ENCODE measurements at places on chromosomes 6 and 20.

- no peak for DNase-seq
These were observed 32.2 kb upstream of the LAMP5 start for GRCh38 chr20:9482180-9482579.

DNA sequence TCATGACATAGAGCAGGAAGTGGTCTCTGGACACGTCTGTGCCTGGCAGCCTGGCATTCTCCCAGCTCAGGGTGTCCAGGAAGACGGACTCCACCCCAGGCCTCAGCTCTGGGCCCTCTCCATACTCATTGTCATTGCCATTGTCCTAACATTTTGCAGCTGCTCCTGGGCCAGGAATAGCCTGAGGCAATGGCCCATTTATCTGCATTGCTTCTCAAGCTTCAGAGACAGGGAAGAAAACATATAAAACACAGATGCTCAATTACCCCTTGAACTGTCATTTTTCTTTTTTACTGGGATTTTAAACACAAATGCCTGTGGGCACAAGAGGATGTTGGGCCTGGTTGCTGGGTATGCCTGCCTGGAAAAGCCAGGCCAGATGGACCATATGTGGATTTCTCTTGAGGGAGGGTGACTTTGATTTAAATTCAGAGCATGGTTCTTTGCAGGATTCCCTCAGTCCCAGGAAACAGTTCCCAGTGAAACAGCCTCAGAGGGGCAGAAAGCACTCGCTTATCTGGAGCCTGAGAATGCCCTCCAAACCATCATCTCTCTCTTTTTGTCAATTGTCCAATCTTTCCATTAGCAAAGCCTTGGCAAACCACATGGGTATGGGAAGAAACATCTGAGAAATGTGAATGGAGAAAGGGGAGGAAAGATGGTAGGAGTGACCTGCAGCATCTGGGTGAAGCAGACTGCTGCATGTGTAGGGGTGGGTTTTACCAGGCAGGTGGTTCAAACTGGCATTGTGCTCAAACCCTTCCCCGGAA, 17.9 kb downstream of the LAMP5 start:
- no peak for DNase-seq

DNA sequence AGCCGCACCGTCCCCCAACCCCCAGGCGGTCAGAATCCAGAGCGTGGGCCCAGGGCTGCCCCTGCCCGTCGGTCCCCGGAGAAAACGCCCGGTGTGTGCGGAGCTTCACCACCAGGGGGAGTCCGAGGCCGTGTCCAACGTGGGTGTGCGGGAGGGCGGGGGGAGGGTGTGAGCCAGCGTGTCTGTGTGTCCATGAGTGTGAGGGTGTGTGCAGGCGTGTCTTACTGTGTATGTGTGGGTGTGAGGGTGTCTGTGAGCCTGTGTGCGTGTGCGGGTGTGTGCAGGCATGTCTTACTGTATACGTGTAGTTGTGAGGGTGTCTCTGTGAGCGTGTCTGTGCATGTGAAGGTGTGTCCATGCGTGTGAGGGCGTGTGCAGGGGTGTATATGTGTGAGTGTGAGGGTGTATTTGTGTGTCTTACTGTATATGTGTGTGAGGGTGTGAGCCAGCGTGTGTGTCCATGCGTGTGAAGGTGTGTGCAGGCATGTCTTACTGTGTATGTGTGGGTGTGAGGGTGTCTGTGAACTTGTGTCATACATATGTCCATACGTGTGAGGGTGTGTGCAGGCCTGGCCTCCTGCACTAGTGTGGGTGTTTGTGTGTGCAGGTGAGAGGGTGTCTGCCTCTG, 24.6 kb upstream of the GATA5 start:
- DNase-seq = peak; percentile 66

GRCh38 chr6:132933090-132933489, 118.7 kb downstream of the RPS12 start:
- DNase-seq = no peak

GRCh38 chr6:118872318-118872717, 21.6 kb upstream of the ASF1A start:
- no peak for DNase-seq

DNA sequence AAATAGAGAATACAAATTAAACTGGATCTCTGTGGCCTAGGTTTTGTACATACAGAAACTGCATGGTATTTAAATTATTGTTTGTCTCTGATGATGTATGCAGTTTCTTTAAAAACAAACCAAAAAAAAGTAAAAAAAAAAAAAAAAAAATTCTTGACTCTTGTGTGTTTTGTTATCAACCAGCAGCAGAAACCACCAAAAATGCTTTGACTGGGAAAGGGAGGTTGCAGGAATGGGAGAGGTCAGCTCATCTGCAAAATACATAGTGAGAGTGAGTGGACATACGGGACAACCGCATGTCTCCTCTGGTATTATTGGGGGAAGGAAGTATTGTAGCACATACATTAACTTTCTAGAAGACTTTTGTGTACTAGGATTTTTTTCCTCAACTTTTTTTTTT, 38.0 kb downstream of the TBC1D7 start:
- DNase-seq = no peak

GRCh38 chr6:94636780-94637385, 940.5 kb upstream of the MANEA start:
- DNase-seq = no peak

GRCh38 chr6:12844284-12845223, 128.0 kb downstream of the PHACTR1 start:
- DNase-seq = no peak

- DNase-seq = no peak
These were observed 46.4 kb downstream of the TNFRSF21 start for GRCh38 chr6:47263268-47263667.

DNA sequence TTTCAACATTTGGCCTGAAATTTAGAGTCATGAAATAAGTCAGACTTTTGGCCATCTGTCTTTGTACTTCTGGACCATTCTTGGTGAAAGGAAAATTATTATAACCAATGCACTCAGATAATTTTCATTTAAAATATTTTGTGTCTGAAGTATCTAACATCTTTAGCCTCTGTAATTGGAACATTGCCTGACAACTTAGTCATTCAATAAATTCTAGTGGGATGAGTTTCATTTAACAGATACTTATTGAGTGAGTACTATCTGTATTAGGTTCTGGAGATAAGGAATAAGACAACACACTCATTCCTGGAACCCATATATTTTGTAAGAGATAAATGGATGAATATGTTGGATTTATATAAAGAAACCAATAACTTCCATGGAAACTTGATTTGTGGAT, 536.0 kb downstream of the BCKDHB start:
- no peak for DNase-seq

DNA sequence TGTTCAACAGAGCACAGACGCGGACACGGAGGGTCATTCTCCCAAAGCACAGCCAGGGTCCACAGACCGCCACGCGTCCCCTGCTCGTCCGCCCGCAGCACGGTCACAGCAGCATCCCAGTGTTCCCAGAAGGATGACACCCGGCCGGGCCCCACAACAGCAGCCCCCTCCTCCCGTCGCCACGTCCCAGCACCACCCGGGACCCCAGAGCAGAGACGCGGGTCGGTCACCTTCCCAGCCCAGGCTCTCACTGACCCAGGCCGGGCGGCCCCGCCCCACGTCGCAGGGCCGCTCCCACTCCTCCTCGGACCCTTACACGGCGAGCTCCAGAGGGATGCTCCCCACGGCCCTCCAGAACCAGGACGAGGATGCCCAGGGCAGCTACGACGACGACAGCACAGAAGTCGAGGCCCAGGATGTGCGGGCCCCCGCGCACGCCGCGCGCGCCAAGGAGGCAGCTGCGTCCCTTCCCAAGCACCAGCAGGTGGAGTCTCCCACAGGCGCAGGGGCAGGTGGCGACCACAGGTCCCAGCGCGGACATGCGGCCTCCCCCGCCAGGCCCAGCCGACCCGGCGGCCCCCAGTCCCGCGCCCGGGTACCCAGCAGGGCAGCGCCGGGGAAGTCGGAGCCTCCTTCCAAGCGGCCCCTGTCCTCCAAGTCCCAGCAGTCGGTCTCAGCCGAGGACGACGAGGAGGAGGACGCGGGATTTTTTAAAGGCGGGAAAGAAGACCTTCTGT, 64.3 kb downstream of the FNDC1 start:
- DNase-seq = no peak

Measured in activated T-helper 1 cell treated with Interleukin-2 at 50 U/mL for 16 hours (primary cell).